NCI-H1694 treated with DMSO at 0.1 percent for 48 hours (cell line): ENCODE measurements at places on chromosomes 1 and 21.

GRCh38 chr1:41809692-41810091 is 109.0 kb downstream of the HIVEP3 start:
- DNase-seq: no peak

- DNase-seq: no peak
Observed at GRCh38 chr1:22878626-22879025, 94.0 kb downstream of the LACTBL1 start.

DNA sequence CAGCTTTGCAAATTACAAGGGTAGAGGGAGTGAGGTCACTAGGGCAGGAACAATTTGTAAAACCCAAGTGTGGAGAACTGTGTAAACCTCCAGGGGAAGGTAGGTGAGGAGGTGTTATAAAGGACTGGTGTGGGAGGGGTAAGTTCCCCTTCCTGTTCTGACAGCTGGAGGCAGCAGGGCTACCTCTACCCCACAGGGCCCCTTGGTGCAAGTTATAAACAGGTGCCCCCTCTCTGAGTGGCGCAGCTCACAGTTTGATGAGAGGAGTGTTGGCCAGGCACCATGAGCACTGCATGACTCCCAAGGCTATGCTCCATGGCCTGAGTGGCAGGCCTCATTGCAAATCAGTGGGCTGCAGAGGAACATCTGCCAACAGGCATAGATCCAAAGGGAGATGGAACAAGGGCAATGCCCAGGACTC is 41.0 kb downstream of the MFSD2A start:
- DNase-seq: no peak

DNA sequence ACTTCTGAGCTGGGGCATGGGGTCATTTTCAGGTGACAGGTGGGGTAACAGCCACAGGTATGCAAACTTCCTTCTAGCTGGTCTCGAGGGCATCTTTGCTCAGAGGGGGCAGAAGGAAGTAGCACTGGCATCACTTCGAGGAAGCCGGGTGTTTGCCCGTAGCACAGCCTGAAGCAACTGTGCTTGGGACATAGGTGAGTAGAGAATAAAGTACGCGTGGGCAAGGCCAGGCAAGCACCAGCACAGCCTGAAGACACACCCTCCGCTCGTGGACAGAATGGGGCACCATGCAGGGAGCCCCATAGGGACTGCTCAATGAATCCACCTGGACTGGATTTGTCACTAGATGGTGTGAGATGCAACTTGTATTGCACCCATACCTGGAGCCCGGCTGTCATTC is 167.1 kb downstream of the KCNJ6 start:
- DNase-seq: no peak

- no peak for DNase-seq
Observed at GRCh38 chr1:24828183-24828886, 83.1 kb downstream of the CLIC4 start.

DNA sequence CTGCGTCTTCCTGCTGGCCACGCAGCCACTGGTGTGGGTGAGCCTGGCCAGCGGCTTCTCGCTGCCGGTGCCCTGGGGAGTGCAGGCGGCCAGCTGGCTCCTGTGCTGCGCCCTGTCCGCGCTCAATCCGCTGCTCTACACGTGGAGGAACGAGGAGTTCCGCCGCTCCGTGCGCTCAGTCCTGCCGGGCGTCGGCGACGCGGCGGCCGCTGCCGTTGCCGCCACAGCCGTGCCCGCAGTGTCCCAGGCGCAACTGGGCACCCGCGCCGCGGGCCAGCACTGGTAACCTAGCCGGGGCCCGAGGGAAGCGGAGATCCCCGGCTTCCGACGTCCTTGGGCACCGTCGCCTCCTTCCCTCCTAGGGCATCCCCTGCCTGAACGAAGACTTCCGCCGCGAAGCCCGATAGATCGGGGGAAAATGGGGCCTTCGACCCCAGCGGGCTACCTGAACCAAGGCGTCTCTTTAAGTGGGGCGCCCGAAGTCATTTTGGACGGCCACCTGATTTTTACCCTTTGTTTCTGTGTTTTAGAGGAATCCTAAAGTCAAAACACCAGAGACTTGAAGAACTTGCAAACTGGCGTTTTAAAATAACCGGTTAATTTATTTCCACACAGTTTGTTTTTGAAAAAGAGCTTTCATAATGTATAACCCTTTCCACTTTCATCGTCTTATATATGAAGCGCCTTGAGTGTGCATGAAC is 2.0 kb downstream of the GPR88 start:
- no peak for DNase-seq

DNA sequence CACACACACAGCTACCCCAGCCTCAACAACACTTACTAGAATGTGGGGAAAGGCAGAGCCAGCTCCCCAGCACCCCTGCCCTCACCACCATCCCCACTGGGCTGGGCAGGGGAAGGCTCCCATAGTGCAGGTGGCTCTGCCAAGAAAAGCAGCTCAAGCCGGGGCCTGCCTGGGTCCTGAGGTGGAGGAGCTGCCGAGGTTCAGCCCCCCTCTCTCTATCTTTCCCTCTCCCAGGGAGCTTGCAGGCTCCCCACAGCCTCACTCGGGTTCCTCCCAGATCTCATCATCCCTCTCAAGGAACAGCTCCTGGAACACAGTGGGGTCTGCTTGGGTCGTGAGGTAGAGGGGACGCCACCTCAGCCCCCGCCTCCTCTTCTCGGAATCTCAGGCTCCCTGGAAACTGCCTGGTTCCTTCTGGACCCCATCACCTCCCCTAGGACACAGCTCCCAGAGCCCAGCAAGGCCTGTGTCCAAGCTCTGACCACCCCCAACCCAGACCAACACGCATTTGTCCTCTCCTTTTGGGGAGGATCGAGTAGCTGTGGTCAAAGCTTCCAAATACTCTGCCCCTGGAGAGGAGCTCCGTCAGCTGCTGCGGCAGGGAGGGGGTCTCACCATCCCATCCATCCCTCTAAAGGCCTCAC is 704 bp downstream of the S100A16 start:
- DNase-seq: no peak

GRCh38 chr1:220137019-220137786 is 43.3 kb downstream of the IARS2 start:
- DNase-seq: no peak

GRCh38 chr21:31346256-31346821 is 2.3 kb upstream of the TIAM1 start:
- no peak for DNase-seq

GRCh38 chr1:186757851-186758250 is 70.9 kb upstream of the PLA2G4A start:
- no peak for DNase-seq
